T47D (cell line): ENCODE measurements at places on chromosomes 12 and 14.

- DNase-seq: peak; percentile 85
Measured at GRCh38 chr12:113092607-113093408, 36.3 kb downstream of the DTX1 start.

DNA sequence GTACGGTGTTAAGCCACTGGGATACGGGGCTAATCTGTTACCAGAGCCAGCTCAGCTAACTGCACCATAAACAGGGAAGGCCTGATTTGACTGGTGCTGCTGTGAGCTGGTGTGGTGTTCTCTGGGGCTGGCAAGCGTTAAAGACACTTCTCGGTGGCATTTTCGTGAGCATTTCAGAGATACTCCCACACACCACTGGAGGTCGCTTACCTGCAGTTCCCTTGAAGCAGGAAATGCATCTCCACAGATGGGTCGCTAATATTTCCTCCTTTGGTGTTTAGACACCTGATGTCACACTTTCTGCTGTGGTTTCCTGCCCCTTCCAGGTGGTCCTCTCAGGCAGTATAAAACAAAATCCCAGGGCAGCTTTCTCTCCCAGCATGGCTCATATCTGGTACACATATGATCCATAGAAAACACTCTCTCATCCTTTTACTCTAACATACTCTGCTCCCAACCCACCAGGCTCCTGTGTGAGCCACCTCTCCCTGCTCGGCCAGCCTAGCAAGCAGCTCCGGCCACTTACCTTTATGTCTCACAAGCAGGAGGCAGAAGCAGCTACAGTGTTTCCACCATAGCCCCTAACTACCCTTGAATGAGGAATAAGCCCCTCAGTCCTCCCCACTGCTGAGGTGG, 129.9 kb upstream of the GRIN2B start:
- peak; percentile 29 for DNase-seq

DNA sequence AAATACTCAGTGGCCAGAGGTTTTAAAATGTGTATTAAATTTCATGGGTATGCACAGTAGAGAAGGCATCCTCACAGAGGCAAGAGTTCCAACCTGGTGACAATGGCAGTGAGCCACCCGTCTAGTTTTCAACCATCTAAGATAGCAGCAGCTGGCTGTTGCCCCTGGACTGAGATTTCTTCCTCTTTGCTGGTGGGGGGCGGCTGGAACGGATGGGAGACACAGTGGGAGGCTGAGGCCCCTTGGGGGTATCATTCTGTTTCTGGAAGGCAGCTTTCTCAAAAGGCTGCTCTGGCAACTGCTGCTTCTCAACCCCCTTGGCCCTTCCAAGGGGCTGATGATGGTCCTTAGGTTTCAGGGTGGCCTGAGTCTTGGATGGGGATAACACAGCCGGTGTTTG, 1.0 kb upstream of the IFFO1 start:
- DNase-seq: no peak

GRCh38 chr14:22405201-22405600, 183.8 kb downstream of the DAD1 start:
- DNase-seq: no peak

DNA sequence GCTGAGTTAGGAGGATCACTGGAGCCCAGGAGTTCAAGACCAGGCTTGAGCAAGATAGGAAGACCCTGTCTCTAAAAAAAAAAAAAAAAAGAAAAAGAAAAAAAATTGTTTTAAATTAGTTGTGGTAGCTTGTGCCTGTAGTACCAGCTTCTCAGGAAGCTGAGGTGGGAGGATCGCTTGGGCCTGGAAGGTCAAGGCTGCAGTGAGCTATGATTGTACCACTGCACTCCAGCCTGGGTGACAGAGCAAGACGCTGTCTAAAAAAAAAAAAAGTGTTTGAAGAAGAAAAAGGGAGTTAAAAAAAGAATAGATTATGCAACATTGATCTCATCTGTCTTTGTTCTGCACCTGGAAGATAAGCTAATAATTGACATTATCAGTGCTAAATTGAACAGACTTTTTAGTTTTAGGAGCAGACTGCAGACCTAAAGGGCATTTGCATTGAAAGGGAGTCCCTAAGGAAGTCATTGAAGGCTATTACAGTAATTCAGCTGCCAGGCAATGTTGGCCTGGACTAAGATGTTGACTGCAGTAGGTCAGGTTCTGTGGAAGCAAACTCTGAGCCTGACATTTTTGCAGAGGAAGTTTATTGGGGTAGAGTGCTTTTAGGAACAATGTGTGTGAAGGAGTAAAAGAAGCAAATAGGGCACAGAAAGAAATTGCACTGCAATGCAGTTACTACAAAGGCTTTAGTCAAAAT, 215.8 kb downstream of the PCNX1 start:
- no peak for DNase-seq

GRCh38 chr12:120132863-120133385, 16.4 kb upstream of the RAB35 start:
- DNase-seq: no peak

DNA sequence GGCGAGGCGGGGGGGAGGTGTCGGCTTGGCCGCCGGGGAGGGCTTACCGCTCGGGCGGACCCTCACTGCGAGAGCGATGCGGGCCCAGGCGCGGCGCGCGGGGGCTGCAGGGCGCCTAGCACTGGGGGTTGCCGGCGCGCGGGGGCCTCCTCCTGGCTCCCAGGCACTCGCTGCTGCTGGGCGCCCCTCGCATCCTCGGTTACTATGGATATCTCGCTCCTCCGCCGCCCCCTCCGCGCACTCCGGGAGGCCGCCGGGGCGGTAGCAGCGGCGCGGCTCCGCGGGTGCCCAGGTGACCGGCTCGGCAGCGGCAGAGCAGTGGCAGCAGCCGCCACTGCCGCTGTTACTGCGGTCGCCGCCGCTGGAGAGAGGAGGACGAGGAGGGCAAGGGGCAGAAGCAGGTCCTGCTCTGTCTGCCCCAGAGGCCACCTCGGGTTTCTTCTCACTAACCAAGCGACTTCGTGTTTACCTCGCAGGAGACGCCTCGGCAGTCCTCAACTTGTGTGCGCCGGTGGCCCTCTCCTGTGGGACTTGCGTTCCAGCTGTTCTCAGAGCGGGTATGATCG, 250.1 kb downstream of the APAF1 start:
- no peak for DNase-seq

- no peak for DNase-seq
Measured at GRCh38 chr14:32007755-32008362, 69.2 kb upstream of the ARHGAP5 start.

GRCh38 chr12:109069307-109070271, 17.2 kb downstream of the USP30 start:
- DNase-seq: no peak

- DNase-seq: no peak
Measured at GRCh38 chr14:91396959-91397815, 20.4 kb downstream of the CCDC88C start.

DNA sequence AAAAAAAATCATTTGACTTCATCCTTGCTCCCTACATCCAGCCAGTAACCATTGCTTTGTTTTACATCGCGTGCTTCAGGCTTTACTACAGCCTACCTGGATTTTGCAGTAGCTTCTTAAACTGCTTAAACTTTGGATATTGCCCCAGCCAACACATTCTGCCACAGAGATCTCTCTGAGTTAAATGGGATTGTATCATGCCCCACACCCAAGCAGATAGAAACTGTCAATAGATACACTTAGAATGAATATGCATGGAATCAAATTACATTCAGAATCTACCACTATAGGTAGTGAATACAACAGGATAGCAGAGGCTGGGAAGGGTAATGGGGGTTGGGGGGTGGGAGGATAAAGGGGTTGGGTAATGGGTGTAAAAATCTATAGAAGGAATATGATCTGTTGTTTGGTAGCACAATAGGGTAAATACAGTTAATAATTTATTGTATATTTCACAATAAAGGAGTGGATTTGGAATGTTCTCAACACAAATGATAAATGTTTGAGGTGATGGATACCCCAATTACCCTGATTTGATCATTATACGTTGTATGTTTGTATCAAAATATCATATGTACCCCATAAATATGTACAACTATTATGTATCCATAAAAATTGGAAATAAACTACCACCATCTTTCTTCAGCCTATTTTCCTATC, 2.7 kb upstream of the MYRFL start:
- DNase-seq: no peak

- no peak for DNase-seq
Measured at GRCh38 chr12:114765960-114766691, 82.2 kb upstream of the TBX3 start.

DNA sequence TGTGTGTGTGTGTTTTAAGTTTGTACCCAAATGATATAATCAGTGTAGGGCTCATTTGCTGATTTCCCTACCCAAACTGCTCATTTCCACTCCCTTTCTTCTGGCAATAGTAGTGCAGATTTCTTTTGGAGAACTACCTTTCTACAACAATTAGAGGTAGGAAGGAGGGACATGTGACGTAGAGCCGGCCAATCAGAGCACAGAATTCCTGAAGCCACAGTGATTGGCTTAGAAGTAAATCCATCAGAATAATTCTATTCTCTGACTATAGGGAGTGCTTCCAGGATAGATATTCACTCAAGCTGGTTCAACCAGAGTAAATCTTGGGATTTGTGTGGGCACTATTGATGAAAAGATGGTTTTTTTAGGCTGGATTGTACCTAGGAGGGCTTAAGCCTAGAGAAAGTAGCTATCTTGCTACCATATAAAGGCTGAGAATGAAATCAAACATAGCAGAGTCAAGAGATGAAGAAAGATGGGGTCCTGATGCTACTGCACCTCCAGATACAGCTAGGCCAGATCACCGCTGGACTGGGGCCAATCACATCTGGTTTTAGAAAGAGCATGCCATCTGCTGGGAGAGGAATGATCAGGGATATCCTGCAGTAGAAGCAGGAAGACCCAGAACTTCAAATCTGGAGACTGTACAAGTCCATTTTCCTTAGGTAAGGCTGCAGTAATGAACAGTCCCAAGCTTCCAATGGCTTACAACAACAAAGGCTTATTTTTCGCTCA, 54.1 kb upstream of the NUAK1 start:
- no peak for DNase-seq
